ENCODE measurements at places on chromosomes 6 and 20.

- no peak for DNase-seq
Observed at GRCh38 chr20:34831936-34832335, 6.5 kb upstream of the NCOA6 start.

DNA sequence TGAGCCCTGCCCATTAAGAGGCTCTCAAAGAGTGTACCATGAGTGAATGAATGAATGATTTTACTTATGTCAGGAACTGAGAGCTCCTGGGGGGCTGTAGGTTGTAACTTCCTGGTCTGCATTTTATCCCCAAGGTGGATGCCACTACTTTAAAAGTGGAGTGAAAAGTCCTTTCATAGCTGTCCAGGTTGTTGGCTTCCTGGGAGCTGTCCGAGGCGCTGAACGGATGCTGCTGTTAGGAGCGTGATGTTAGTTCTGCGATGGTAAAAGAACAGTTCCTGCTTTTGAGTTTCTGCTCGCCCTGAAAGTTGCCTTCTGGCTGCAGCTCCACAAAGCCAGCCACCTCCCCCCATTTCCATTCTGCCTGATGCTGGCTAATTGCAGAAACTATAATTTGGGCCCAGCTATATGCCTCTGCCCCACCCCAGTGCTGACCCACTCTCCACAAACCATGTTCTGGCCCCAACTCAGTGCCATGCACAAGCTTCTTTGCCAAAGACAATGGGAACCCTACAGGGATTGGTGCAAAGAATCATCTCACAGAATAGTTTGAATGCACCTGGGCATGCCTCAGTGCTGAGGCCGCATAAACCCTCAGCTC lies 330.9 kb upstream of the CDH4 start:
- no peak for DNase-seq

DNA sequence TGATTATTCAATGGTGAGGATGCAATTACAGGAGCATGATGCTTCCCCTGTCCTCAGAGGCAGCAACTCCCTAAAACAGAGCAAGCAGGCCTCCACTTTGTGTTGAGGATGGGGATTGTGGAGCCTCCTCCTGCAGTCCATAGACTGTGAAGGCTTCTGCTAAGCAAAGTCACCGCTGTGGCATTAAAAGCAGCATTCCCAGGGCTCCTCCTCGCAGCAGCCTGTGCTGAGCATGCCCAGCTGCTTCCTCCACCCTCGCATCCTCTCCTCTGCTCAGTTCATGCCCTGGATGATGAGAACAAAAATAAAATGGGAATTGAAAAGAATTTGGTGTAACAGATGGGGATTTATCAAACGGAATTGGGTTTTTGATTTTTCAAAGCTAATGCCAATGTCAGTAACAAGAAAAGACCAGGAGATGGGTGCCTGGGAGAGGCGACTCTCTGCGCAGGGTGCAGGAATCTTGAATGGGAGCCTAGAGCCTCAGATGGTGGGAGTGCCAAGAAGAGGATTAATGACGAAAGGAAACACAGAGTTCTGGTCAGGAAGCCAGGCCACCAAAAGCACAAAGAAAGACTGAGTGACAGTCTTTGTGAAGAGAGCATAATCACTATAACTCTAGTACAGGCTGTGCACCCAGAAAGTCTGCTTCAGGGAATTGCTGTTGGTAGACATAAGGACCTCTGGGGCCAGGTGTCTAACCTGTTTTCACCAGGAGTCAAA lies 347.6 kb downstream of the TPBG start:
- no peak for DNase-seq

DNA sequence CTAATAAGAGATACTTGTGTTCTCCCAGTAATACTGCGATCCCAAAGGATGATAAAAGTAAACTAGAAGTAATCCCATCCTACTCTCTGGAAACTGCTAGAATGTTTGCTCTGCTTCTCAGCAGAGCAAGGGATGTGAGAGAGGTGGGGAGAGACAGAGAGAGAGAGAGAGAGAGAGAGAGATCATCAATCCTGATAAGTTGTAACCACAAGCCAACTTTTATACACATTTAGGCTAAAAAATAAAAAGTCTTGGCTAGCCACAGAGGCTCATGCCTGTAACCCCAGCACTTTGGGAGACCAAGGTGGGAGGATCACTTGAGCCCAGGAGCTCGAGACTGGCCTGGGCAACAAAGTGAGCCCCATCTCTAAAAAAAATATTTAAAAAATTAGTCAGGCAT lies 16.0 kb upstream of the TRIM38 start:
- DNase-seq: no peak

GRCh38 chr20:32418376-32418775 lies 60.2 kb downstream of the ASXL1 start:
- DNase-seq: no peak

DNA sequence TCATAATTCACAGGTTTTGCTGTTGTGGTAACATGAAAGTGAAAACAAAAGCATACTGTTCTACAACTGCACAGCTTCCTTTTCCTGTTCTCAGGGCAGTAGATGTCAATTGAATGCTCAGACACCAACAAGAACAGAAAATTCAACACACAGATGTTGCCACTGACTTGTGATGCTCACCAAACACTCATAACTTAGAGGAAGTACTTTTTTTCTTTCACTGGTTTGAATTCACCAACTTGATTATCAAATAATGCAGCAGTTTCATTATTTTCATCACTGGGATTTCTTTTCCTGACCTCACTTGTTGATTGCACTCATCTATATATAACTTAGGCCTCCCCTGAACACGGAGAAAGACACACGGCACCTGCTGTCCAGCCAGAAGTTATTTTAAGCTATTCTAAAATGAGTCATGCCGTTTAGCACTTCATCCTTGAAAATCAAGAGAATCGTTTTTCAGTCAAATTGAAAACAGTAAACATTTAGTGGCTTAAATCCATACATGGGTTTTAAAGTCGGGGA lies 949 bp downstream of the TXLNB start:
- DNase-seq: no peak

DNA sequence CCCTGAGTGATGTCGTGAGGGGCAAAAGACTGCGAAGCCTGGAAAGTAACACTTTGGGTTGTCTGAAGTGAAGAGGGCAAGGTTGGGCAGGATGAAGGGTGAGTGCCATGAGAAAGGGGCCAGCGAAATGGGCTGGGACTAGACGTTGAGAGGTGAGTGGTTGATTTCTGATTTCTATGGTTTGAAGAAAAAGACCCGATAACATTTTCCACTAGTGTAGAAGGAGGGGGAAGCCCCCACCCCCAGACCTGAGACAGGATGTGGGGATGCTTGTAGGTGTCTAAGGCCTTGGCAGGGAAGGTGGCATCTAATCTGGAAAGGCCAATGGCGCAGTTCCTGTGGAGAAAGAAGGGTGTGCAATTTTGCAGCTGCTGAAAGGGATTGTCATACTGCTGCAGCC lies 25.3 kb upstream of the KIF3B start:
- DNase-seq: no peak

DNA sequence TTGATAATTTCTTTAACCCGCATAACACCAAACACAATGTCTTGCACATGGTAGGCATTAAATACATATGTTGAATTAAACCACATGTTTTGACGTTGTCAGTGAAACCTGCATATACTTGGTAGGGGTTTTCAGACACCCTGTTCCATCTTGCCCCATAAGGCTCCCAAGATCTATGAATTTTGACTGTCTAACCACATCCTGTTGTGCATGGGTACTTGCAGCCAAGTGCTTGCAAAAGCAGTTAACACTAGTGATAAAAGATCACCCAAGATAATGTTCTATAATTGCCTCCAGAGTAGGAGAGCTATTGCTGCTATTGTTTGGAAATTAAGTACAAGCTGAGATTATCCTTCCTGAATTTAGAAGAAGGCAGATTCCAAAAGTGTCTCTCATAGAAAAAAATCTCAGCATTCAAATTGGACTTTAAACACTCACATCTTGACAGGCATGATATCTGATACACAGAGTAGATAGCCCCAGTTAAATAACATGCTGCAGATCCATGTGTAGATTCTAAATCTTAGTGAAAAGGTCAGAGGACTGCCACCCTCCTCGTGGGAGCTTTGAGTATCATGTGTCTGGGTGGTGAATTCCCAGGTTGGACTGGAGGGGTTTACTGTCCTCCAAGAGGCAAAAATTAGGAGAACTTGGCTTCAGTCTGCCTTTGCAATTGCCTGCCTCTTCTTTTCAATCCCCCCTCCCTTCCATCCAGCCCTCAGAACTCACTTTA lies 25.8 kb upstream of the CCN6 start:
- no peak for DNase-seq

- no peak for DNase-seq
Observed at GRCh38 chr6:132210886-132211563, 190.2 kb downstream of the MOXD1 start.

GRCh38 chr6:105997482-105997881 lies 88.7 kb upstream of the PRDM1 start:
- DNase-seq: no peak

GRCh38 chr6:148074738-148075137 lies 267.9 kb upstream of the SASH1 start:
- no peak for DNase-seq

DNA sequence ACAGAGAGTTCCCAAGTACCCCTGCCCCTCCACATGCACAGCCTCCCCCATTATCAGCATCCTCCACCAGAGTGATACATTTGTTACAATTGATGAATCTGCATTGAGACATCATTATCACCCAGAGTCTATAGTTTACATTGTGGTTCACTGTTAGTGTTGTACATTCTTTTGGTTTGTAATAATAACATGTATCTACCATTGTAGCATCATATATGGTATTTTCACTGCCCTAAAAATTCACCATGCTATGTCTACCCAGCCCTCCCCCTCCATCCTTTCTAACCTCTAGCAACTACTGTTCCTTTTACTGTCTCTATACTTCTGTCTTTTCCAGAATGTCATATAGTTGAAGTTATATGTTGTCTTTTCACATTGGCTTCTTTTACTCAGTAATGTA lies 273.9 kb upstream of the RNF217 start:
- DNase-seq: no peak

DNA sequence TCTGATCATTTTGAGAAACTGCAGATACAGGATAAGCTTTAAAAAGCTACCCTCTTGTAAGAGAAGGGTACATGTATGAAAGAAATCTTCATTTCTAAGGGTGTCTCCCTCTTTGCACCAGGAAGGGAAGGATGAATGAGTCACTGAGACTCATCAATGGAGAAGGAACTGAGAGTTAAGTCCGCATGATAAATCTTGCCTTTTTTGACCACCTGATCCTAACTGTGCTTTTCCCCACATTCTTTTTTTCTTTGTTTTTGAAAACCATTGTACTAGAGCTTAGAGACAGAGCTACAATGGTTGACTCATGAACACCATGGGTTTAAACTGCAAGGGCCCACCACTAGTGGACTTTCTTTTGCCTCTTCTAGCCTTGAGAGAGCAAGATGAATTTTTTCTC lies 353.0 kb upstream of the RGS17 start:
- DNase-seq: no peak

DNA sequence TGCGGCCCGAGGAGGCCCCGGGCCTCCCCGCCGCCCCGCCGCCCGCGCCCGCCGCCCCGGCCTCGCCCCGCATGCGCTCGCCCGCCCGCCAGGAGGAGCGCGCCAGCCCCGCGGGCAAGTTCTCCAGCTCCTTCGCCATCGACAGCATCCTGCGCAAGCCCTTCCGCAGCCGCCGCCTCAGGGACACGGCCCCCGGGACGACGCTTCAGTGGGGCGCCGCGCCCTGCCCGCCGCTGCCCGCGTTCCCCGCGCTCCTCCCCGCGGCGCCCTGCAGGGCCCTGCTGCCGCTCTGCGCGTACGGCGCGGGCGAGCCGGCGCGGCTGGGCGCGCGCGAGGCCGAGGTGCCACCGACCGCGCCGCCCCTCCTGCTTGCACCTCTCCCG lies 1.5 kb downstream of the FOXQ1 start:
- no peak for DNase-seq

GRCh38 chr20:63217706-63218105 lies 1.8 kb upstream of the YTHDF1 start:
- DNase-seq: no peak

DNA sequence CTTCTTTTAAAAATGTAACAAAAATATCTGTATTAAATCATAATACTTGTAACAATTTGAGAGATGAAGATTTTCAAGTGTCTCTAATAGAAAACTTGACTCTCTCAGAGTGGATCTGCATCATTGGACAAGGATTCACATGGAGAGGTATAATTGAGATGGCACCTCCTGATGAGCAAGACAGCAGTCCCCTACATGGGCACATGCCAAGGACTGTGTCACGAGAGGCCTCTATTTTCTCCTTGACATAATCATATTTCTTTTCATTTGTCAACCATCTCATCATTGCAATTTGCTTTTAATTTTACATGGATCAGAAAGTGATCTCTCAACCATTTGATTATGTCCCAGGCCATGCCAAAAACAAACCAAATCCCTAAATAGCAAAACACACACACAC lies 206.8 kb upstream of the THEMIS start:
- DNase-seq: no peak

DNA sequence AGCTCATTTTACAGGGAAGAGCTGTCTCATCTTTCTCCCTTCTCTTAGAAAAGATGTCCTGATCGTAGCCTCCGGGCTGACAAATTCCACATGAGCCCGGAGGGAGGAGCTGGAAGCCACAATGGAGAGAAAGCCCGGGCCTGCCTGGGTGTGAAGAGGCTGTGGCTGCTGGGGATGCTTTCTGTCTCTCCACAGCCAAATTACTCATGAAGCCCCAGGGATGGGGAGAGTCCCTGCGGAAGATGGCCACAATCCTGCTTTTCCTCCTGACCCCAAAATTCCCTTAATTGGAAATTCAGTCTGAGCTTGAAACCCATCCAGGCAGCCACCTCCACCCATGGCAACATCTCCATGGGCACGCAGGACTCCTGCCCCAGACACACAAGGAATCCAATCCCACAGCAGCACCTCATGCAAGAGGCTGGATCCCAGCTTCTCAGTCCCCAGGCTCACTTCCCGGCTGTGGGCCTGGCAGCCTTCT lies 32.4 kb downstream of the JPH2 start:
- DNase-seq: no peak

DNA sequence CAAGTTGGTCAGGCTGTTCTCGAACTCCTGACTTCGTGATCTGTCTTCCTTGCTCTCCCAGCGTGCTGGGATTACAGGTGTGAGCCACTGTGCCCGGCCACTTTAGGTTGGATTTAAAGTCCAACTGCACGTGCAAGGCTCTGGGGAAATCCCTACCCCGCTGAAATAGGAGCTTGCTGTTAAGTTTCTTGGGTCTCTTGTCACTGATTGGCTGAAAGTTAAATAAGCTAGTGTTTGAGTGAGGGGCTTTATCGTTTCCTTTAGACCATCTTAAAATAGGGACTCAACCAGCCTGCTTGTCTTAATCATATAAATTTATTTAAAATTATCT lies 11.1 kb upstream of the SERINC1 start:
- DNase-seq: no peak

DNA sequence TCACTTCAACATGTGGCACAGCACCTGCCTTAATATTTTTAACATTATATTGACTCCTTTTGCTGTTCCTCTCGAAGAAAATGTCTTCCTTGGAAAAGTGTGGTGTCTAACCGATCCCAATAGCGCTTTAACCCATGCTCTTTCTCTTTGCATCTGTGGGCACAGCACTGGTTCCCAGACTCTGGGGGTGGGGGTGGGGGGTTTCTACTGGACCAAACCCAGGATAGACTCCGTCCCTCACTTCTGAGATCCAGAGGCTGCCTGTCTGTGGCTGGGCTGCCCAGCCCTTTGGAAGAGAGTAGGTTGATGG lies 3.9 kb upstream of the ZNF292 start:
- no peak for DNase-seq

- DNase-seq: no peak
Observed at GRCh38 chr20:37516811-37517750, 4.0 kb upstream of the NNAT start.

GRCh38 chr6:139588076-139588639 lies 213.7 kb upstream of the CITED2 start:
- DNase-seq: no peak

Measured in cortex of kidney (tissue), 1 donor.